NCI-H1048 (cell line): ENCODE measurements at places on chromosomes 12 and 14.

- no peak for DNase-seq
Observed at GRCh38 chr12:100075598-100075997, 67.1 kb downstream of the BLTP3B start.

DNA sequence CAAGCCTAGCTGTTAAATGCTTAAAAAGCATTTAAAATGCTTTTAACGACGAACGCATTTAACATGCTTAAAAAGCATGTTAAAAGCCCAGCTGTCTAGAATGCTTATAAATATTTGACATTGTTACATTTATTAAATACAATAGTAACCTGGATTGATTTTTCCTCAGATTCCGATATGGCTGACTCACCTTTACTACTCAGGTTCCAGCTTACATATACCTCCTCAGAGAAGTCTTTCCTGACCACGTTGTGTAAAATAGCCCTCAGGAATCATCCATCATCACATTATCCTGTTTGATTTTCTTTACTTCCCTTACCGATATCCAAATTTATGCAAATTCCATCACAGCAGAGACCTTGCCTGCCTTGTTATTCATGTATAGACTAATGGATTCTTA, 51.4 kb downstream of the SLC41A2 start:
- peak; percentile 8 for DNase-seq

DNA sequence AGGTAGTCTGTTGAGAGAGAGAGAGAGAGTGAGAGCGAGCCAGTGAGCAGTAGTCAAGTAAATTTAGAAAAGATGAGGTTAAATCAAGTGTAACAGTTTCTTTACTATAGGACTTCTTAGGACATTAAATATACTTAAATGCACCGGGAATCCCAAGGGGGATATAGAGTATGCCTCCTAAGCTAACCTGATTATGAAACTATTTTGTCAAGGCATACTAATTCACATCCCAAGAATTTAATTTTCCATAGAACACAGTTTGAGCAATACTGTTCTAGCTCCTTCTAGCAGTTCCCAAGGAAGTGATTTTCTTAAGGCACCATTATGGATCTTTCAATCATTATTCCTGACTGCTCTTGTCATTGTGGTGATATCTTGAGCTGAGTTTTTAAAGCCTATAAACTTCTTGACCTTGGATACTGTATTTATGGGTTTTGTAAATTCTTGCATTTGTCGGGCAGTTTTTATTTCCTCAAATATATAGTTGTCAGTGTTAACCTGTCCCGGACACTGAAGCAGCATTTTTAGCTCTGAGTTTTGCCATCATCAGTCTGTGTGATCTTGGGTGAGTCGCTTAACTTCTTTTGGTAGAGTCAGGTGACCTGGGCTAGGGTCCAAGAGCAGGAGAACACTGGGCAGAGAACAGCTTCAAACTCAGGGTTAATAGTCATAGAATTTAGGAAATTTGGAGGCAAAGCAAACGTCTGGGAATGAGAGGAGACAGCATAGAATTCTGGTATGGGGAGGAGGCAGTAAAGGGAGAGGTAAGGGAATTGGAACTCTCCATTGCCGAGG, 196.5 kb upstream of the FRMD6 start:
- no peak for DNase-seq

DNA sequence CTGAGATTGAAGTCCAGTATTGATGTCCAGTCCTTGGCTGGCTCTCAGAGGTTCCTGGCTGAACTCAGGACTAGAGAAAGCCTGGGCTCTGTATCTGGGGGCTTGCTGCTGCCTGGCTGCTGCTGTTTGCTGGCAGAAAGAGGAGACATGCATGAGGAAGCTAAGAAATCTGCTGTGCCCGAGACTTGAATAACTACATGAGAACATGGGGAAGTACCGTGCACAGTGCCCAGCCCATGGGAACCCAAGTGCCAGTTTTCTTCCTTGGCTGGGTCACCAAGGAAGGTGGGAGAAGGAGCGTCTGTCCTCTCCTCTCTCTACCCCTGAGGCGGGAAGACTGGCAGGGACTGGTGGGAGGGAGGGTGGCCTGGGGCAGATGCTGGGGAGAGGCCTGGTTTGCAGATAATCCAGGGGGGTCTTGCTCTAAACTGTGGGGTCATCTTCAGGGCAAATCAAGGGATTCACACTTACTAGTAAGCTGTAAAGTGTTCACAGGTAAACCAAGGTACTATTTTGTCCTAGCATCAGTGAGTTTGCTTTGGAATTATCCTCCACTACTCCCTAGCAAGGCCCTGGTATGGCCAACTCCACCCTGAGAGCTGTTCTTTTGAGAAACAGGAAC, 13.8 kb upstream of the ZFP36L1 start:
- no peak for DNase-seq

DNA sequence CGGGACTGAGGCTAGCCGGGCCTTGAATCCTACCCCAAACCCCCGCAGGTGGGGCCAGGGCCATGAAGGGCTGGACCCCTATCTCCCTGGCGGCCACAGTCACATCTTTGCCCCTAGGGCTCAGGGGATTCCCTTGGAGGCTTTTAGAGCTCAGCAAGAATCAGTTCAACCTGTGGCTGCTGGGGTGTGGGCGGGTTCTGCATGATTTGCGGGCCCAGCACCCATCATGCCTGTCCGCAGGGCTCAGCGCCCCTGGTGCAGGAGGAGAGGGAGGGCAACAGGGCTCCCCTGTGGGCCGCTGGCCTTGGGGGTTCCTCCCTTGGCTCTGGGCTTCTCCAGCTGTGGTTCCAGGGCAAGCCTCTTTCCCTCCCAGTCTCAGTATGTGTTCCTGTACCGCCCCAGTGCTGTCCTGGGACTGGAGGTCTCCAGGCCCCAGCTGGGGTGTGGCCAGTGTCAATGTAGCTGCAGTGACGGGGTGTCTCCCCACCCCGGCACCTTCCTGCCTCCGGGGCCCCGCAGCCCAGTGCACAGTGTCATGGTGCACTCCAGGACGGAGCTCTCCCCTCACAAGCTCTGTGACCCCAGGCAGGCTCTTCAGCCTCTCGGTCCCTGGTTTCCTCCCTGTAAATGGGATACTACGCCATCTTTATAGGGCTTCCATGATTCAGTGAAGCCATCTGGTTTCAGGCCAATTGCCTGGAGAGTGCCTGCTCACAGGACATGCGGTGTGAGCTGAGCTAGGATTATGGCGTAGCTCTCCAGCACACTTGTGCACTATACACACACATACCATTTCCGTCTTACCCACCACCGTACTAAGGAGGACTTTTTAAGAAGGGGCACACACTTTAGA, 9.9 kb upstream of the LBHD2 start:
- DNase-seq = no peak
